Spleen (tissue), 13 donors: ENCODE measurements at places on chromosomes 16 and 17.

GRCh38 chr17:31877911-31878702, 19.1 kb upstream of the COPRS start:
- DNase-seq: no peak

DNA sequence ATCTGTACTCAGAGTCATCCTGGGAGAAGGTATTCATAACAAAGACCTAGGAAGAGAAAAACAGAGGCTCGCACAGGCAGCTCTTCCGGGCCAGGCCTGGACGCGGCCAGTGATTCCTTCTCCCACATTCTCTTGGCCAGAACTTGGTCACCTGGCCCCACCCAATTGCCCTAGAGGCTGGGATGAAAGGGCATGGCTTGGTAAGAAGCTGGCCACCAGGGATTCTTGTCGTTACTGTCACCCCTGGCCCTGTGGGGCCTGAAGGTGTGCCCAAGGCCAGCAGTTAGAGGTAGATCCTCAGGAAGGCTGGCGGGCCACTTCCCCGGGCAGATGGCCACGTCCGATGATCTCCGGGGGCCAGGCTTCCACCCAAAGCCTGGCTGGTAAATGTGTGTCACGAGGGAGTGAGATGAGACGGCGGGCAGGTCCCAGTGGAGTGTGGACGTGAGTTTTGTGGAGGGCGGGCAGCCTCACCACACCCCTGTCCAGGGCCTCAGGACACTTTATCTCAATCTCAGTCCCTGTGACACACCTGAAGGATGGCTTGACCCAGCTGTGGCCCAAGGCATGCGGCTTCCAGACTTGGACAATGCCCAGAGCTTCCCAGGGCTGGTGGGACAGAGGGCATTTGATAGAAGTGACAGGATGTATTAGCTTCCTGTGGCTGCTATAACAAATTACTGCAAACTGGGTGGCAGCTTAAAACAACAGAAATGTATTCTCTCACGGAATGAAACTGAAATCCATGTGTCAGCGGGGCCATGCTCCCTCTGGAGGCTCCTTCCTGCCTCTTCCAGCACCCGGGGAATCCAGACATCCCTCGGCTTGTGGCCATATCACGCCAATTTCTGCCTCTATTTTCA, 66.3 kb upstream of the GSE1 start:
- DNase-seq: no peak

- DNase-seq: peak; percentile 81
These were observed 1.8 kb downstream of the ZBTB4 start for GRCh38 chr17:7477392-7478275.

DNA sequence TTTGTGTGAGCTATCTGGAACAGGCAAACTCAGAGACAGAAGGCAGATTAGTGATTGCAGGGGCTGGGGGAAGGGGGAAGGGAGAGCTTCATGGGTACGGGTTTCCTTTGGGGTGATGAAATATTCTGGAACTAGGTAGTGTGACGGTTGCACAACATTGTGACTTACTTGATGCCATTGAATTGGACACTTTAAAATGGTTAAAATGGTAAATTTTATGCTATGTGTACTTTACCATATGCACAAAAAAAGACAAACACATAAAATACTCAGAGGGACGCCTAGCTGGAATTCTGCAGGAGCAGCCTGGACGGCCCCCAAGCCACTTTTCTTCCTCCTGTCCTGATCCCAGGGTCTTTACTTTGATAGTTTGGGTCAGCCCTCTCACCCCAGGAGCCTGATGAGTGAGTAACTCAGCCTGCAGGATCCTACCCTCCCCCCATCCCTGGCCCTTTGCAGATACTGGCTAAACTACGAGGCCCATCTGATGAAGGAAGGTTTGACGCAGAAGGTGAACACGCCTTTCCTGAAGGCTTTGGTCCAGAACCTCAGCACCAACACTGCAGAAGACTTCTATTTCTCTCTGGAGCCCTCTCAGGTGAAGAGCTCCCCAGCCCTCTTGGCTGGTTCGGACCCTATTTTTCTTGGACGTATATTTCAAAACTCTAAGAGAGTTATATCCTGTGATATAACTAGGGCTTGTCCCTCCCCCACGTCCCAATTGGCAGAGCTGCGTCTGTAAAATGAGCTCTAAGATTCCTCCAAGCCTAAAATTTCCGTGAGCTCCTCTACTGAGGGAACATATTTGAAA, 7.8 kb downstream of the ADGRG3 start:
- DNase-seq: no peak

- DNase-seq: no peak
These were observed 9.5 kb upstream of the METTL22 start for GRCh38 chr16:8611886-8612600.

DNA sequence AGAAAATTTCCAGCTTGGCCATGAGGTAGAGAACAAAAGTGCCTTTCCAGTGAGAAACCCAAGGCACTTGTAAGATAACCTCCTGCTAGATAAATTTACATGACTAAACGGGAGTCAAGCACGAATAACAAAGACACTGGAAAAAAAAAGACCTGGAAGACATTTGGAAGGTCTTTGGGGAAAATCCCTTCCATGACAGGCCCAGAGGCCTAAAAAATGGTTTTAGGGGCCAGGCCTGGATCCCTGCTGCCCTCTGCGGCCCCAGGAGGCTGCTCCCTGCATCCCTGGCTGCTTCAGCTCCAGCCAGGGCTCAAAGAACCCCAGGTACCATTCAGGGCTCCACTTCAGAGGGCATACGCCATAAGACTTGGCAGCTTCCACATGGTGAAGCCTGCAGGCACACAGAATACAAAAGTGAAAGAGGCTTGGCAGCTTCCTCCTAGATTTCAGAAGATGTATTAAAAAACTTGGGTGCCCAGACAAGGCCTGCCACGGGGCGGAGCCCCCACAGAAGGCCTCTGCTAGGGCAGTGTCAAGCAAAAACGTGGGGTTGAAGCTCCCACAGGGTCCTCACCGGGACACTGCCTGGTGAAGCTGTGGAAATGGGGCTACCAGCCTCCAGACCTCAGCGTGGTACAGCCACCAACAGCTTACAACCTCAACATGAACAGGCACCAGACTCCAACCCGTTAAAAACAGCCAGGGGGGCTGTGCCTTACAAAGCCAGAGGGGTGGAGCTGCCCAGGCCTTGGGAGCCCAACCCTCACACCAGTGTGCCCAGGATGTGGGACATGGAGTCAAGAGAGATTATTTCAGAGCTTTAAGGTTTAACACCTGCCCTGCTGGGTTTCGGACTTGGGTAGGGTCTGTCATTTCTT, 77.1 kb downstream of the SDK2 start:
- DNase-seq: peak; percentile 88

- no peak for DNase-seq
These were observed 1.4 kb downstream of the TLCD1 start for GRCh38 chr17:28724500-28725165.

DNA sequence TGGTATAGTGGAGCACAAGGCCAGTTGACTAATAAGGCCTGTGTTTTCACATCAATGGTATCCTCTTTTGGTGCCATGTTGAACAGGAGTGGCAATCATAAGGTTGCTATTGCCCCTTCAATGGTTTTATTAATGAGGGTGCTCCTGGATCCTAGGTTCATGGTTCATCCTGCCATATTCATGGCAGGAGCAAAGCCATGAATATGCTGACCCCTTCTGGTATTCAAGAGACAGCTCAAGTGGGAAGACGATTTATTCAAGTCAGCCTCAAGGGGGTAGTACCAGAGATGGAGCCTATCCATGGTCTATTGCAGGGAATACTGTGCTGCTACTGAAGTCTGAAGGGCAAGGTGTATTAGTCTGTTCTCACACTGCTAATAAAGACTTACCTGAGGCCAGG, 2.6 kb downstream of the ABCA9 start:
- DNase-seq: no peak

- peak; percentile 67 for DNase-seq
These were observed 7.3 kb downstream of the C16orf54 start for GRCh38 chr16:29738514-29738913.

DNA sequence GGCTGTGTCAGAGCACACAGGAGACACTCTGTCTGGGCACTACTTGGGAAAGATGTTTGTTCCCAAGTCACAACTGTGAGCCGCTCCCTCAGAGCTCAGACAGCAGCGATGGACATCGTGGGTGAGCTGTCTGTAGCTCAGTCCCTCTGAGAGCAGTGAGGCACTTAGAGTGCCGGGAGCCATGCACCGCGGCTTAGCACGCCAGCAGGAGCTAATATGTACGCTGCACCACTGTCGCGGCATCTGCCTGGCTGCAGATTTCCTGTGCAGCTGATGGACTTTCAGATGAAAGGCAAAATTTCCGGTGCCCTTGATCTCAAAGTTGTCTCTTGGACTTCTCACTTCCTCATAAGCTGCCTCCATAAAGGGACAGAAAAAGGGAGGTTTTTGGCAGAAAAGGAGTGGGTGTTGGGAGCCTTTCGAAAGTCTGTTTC, 92.8 kb upstream of the ZNF469 start:
- DNase-seq: peak; percentile 76

GRCh38 chr17:64084940-64085649, 44.8 kb downstream of the ERN1 start:
- DNase-seq: no peak

DNA sequence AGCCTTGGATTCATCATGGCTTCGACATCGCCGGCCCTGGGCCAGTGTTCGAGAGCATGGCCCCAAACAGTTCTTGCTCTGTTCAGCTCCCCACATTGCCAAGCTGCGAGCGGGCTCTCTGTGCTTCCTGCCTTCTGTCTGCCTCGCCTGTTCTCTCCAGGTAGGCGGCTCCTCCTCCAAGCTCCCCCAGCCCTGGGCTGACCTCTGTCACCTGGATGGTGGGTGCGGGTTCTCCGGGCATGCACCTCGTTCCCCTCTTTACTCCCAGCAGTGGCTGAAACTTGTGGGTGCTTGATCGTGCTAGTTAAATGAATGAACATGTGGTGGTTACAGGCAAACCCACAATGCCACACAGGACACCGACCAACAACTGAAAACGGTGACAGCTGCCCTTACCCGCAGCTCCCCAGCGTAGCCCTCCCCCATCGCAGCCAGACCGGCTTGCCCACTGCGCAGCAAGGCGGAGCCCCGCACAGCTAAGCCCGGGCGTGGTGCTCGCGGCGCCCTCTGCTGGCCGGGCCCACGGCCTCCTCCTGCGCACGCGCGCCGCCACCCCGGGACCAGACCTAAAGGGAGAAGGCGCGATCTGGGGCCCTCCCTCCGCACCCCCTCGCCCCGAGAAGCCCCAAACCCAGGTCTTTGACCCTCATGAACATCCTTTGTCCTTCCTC, 23.0 kb upstream of the EIF1 start:
- DNase-seq: peak; percentile 98

GRCh38 chr17:6487251-6488007, 43.2 kb downstream of the PIMREG start:
- DNase-seq: peak; percentile 85

DNA sequence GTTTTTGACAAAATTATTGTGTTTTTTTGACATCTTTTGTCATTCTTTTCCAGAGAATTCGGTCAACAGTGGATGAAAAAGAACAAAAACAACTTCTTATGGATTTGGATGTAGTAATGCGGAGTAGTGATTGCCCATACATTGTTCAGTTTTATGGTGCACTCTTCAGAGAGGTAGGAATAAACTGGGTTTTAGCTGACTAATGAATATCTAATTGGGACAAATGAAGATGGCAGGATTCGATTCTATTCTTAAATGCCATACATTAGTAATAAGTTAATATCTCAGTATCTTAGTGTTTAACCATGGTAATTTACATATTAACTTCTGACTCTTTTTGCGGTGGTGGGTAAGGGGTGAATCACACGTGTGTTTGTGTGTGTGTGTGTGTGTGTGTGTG, 74.8 kb downstream of the MAP2K4 start:
- DNase-seq: no peak

GRCh38 chr16:1002399-1003166, 21.0 kb downstream of the SOX8 start:
- no peak for DNase-seq
